ENCODE measurements at places on chromosomes 3 and 15. TPM values are rescaled to one million over a fixed set of nuclear protein-coding genes. Genes with fewer than 3 reads are reported as not detected.

RASGRP1 gene
- 0.03 TPM for polyA plus RNA-seq

AADAC gene
- polyA plus RNA-seq, result 3.5 TPM

GOLGA8T gene
- polyA plus RNA-seq, result 0.06 TPM

GOLGA8N gene
- polyA plus RNA-seq, result 1.2 TPM

ACKR4 gene
- 0.10 TPM for polyA plus RNA-seq

ADGRG7 gene
- not detected for polyA plus RNA-seq

CADPS gene
- 7.3 TPM for polyA plus RNA-seq

SHC4 gene
- polyA plus RNA-seq, result 1.9 TPM

MNS1 gene
- 0.42 TPM for polyA plus RNA-seq

MINDY2 gene
- 1.5 TPM for polyA plus RNA-seq

GOLGA6B gene
- polyA plus RNA-seq, result 0.03 TPM

CCDC33 gene
- polyA plus RNA-seq, result 4.0 TPM

WWTR1 gene
- polyA plus RNA-seq, result 64.1 TPM

SUSD5 gene
- 0.97 TPM for polyA plus RNA-seq

CAV3 gene
- not detected for polyA plus RNA-seq

SERINC4 gene
- 0.05 TPM for polyA plus RNA-seq

TPRA1 gene
- polyA plus RNA-seq, result 31.6 TPM

GDPGP1 gene
- 2.2 TPM for polyA plus RNA-seq

SPATA12 gene
- 0.24 TPM for polyA plus RNA-seq

ZNF501 gene
- polyA plus RNA-seq, result 1.1 TPM

All from SK-N-SH (cell line).